ENCODE measurements at places on chromosomes 4 and X. TPM values are rescaled to one million over a fixed set of nuclear protein-coding genes. Genes with fewer than 3 reads are reported as not detected.

EPGN gene
- 1.6 TPM for total RNA-seq

- H3K27me3 ChIP-seq: no peaks in the 10 kb centered on the region
These were observed 22.4 kb upstream of the RBPJ start for GRCh38 chr4:26298198-26298947.

GRCh38 chrX:12223650-12224049 lies 85.4 kb downstream of the FRMPD4 start:
- H3K36me3 ChIP-seq: no peaks in the 10 kb centered on the region
- no peak for DNase-seq
- no peak overlapping the region for H3K27ac ChIP-seq
- no peaks in the 10 kb centered on the region for H3K4me1 ChIP-seq
- H3K4me3 ChIP-seq: no peak overlapping the region

DNA sequence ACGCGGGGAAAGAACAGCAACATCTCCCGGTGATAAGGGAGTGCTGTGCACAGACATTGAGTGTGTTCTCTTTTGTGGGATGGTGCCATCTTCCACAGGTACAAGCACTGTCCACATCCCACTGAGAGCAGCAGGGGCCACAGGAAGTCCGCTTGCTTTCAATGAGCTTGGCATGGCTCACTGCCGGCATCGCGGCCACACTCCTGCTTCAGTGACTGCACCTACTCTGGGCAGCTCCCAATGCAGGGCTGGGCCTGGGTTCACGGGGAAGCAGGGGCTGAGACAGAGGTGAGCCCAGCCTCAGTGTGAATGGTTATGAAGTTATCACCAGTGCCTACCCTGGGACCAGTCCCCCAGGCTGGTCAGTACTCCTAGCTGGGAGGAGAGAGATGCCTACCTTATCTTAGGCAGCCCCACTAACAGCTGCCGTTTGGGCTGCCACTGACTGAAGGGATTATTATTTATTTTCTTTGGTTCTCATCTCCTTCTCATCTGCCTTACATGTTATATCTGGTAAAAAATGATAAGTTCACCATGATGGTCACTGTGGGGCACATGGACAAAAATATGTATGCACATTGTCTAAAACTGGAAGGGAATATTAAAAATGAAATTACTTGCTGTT lies 99.2 kb downstream of the MGST2 start:
- H3K4me1 ChIP-seq: peaks cover 17% of the 10 kb centered on the region
- H3K27ac ChIP-seq: no peak overlapping the region
- no peaks in the 10 kb centered on the region for H3K27me3 ChIP-seq
- no peak for DNase-seq
- H3K36me3 ChIP-seq: no peaks in the 10 kb centered on the region

All from thoracic aorta (tissue), 2 donors.